ENCODE measurements at places on chromosomes 4 and X.

GRCh38 chr4:185598846-185599552 is 63.7 kb upstream of the PDLIM3 start:
- DNase-seq: no peak

DNA sequence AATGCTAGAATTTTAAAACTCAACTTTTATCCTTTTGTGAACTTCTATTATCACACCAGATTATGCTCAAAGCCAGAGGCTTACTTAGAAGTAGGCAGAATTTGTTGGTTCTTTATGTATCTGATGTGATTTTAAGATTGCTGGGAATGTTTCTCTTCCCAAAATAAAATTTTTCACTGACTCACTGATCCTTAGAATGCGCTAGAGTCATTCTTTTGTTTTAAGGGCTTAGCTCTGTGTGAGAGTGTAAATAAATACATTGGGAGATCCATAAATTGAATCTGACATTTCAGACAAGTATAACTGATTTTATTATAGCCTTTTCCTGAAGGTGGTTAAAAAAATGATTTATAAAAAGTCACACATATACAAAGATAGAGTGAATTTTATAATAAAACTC is 101.3 kb downstream of the LARP1B start:
- DNase-seq: no peak

DNA sequence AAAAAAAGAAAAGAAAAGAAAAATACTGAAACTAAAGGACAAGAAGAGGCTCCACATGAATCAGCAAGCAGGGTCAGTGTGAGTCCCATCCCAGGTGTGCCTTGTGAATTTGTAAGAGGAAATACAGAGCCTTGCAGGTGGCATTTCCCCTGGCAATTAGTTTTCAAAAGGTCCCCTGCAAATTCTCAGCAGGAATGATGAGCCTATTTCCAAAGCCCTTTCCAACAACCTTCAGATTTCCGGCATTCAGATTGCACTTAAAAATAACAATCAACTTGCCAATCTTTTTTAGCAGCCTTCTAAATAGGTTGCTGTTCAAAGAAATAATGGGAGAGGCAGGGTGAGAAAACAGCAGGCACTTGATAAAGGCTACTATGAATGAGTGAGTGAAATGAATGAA is 66.4 kb upstream of the OR13H1 start:
- DNase-seq: no peak

- peak; percentile 28 for DNase-seq
Measured at GRCh38 chr4:124713185-124713592, 657 bp upstream of the ANKRD50 start.

DNA sequence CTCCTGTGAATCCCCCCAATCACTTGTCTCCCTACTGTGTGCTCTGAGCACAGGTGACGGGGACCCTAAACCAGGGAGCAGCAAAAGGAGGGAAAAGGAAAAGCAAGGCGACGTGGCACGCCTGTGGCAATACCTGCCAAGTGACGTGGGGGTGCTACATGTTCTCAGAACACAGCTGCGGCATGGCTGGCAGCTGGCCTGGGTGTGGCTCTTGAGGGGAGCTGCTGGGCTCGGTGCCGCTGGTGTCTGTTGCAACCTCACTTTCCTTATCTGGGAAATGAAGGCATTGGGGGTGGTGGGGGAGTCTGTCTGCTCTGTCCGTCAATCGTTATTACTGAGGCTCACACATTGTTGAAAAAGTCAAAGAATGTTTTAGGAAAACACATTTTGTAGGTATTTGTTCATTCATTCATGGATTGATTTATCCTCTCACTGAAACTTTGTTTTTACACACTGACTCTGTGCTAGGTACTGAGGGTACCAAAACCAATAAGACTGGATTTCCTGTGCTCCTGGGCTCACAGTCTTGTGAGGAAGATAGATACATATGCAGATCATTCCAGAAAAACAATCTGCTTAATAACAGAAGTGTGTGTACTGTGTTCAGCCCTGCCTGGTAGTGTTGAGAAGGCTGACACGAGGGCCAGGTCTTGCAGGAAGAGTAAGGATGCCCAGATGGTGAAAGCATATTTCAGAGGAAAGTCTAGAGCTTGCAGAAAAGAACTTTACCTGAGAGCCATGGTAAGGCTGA is 217.6 kb downstream of the PTTG2 start:
- DNase-seq: peak; percentile 68

- DNase-seq: peak; percentile 79
Measured at GRCh38 chrX:134186362-134187121, 50.4 kb upstream of the CCDC160 start.

GRCh38 chr4:8205749-8206611 is 6.9 kb downstream of the SH3TC1 start:
- DNase-seq: no peak

DNA sequence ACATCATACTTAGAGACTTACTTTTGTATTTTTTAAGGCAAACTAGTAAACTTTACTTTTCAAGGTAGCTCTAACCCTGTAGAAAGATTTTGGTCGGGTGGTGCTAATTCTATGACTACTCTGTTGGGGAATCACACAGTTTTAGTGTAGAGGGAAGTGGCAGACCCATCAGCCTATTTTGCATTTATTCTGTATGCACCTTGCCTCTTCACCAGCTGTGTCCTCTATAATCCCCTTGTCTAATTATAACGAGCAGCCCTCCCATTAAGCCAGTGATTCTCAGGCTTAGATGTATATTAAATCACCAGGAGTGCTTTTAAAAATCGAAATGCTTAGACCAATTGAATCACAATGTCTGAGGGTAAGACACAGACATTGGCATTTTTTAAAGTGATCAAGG is 78.1 kb downstream of the GALNT7 start:
- DNase-seq: no peak

- peak; percentile 54 for DNase-seq
Measured at GRCh38 chrX:16786791-16787735, 797 bp downstream of the TXLNG start.

DNA sequence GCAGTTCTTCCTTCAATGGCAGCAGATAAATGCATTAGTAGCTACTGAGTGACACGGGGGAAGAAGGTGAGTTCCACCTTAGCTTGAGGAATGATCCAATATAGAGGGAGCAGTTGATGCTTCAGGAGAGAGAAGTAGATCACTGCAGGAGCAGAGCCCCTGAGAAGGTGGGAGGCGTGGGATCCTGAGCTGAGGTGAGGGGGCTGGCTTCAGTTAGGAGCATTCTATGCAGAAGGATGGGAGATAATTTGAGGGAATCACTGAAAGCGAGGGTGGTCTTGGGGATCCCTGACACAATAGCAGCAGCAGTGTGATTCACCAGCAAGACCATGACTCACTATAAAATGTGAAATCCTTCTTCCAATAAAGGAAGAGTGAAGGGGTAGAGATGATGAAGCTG is 48.0 kb downstream of the XAGE2 start:
- no peak for DNase-seq

- no peak for DNase-seq
Measured at GRCh38 chr4:40702137-40702799, 47.5 kb upstream of the NSUN7 start.

GRCh38 chrX:41602816-41603345 is 85.9 kb upstream of the GPR34 start:
- DNase-seq: no peak

GRCh38 chr4:86261636-86262035 is 98.2 kb downstream of the MAPK10 start:
- DNase-seq: no peak

GRCh38 chrX:13778916-13779315 is 38.0 kb downstream of the GPM6B start:
- DNase-seq: no peak

DNA sequence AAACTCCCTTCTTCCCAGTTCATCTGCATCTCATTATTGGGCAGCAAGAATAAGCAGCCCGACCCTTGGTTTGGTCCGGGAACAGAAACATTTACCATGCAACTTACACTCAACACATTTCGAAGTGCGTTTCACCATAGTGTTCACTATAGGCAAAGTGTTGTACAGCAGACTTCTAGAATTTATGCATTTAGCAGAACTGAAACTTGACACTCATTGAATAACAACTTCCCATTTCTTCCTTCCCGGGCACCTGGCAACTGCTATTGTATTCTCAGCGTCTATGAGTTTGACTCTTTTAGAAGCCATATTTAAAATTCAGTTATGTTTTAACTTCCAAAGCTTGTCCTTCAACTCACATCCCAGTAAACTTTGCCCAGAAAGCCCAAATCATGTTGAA is 840.6 kb downstream of the NLGN4X start:
- DNase-seq: no peak

- DNase-seq: no peak
Measured at GRCh38 chr4:42785817-42786216, 106.7 kb upstream of the GRXCR1 start.

DNA sequence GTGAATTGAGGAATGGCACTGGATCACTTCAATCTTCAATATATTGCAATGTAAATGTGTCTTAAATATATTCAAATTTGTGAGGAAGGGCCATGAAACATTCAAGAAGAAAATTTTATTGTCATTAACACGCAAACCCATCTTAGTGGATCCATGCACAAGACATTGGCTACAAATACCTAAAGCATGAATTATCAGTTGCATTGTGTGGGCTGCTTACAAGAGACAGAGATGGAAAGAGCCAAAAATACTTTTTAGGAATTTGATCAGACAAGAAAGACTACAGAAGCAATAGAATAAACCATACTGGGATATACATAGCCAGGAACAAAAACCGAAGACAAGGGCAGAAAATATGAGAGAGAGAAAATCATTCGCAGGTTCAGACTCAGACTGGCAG is 616.2 kb upstream of the GRIA3 start:
- no peak for DNase-seq

GRCh38 chr4:95556207-95556859 is 7.6 kb upstream of the UNC5C start:
- no peak for DNase-seq

GRCh38 chr4:105140684-105141490 is 5.8 kb upstream of the TET2 start:
- peak; percentile 60 for DNase-seq

- no peak for DNase-seq
Measured at GRCh38 chr4:108612365-108612764, 8.0 kb upstream of the RPL34 start.

DNA sequence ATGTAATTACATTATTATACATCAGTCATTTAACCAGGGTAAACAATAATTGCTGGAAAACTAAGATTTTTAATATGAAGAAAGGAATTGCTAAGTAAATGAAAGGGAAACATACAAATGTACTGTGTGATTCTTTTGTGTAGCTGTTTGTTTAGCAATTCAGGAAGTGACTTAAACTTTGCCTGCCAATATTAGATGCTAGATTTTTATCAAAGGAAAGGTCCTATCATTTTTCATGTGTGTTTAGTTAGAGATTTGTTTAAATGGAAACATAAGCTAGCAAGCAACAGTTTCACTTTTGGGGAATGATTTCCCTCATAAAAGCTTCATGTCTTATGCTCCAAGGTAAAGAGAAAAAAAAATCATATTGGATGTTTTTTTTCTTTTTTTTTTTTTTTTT is 95.1 kb upstream of the LIMCH1 start:
- no peak for DNase-seq

- no peak for DNase-seq
Measured at GRCh38 chrX:9467751-9468150, 2.9 kb downstream of the TBL1X start.

DNA sequence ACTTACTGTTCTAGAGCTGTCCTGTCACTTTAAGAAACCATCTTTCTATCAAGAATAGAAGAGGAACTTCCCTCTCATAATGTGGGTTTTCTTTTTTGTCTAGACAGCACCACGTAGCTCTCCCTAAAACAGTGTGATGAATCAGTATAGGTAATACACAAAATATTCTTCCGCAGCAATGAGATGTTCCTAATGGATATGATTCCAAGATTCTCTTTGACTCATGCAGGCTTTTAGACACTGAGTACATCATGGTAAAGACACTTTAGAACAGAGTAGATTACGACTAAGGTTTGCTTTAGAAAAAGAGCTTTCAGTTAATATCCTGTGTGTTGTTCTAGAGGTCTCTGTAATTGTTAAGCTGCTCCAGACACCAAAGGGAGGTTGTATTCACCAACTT is 69.8 kb downstream of the PTTG2 start:
- DNase-seq: no peak

- DNase-seq: peak; percentile 88
Measured at GRCh38 chr4:56530269-56531148, 24.9 kb downstream of the ARL9 start.

GRCh38 chr4:54152846-54153600 is 53.1 kb downstream of the GSX2 start:
- DNase-seq: no peak

DNA sequence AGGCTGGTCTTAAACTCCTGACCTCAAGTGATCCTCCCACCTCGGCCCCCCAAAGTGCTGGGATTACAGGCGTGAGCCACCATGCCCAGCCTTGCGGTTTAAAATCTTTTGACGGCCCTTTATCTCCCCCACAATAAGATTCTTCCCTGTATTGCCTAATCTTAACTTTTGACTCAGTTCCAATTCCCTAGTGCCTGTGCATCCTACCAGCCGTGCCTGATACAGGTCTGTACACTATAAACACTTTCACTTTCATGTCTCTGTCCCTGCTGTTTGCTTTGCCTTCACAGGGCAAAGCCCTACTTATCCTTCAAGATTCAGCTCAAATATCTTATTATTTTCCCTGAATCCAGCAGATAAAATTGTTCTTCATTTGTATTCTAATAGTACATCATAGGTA is 74.6 kb downstream of the WDR44 start:
- DNase-seq: no peak

DNA sequence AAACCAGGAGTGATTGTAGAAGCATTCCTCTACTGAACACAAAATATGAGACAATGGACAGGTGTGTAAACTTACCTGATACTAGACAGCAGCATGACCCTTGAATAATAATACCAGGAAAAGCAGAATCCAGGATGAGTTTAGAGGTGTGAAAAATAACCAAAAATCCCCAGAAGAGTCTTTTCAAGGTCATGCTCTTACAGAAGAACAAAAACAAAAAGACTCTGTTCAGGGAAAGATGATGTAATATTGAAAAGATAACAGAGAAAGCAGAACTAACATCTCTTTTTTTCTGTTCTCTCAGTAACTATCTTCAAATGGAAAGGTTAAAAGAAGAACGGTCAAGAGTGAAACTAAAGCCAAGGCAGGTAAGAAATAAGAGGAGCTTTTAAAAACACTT is 14.0 kb upstream of the ARHGAP10 start:
- no peak for DNase-seq

GRCh38 chrX:55201930-55202579 is 18.1 kb upstream of the PAGE5 start:
- no peak for DNase-seq

GRCh38 chr4:125515016-125515415 is 200.3 kb downstream of the FAT4 start:
- DNase-seq: no peak

DNA sequence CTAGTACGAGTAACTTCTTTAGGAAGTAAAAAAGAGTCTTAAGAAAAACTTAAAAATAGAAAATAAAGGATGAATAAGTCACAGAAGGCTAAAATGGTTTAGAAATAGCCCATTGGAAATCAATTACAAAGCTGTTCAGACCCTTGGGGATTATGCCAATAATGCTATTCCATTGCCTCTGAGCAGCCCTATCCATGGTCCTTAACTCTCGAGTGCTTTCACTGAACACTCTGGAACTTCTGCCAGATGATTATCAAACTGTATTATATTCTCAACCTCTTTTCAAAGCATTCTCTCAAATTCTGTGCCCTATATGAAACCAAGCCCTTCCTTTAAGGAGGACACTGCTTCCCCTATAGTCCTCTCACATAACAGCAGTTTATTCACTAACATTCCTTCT is 17.0 kb downstream of the SLC9B1 start:
- DNase-seq: no peak

Data from activated naive CD4-positive, alpha-beta T cell treated with anti-CD3 and anti-CD28 coated beads, Interleukin-2, amount 10 ng/mL, durations not matched to agents 7 days and 5 days (primary cell).